ENCODE measurements at places on chromosomes 4 and X. TPM values are rescaled to one million over a fixed set of nuclear protein-coding genes. Genes with fewer than 3 reads are reported as not detected.

DNA sequence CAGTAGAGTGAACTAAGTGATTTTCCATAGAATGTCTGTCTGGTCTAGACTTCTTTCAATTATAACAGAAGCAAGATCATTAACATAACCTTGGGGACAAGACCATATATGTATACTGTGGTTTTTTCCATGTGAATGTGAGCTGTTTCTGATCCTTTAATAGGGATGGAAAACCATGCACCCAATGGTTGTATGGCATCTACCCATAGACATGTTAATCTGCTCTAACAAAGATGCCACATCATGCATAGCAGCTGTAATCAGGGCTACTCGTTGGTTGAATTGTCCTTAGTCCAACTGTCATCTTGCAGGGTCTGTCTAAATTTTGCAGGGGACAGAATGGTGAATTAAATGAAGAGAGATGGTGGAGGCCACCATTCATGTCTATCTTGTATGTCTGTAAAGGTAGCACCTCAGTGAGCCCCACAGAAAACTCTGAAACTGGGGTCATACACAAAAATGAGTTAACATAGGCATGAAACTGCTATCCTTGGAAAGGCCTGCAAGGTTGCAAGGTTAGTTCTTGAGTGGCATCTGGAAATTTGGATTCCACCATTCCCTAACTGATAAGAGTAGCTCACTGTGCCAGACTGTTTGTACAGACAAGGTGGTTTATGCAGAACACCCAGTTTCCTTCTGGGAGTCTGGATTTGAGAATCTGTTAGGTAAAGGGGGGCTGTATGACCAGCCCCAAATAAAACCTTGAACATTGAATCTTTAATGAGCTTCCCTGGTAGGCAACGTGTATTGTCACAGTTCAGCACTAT is 16.5 kb downstream of the THAP6 start:
- no peak for DNase-seq

DNA sequence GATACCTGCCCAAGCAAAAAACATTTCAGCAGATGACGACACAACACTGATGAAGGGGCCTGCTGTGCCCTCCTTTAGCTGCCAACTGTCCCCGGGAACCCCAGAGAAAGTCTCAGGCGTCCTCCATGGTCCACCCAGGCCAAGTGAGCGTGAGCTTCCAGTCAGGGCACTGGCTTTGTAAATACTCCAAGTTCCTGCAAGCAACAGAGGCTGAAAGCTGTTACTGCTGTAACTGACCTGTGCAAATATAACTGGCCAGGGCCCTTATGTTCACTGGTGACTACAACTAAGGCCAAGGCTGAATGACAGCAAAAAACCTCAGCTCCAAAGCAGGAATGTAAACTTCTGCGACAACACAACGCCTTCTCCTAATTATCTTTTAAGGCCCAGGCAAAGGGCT is 8.2 kb downstream of the WDR1 start:
- no peak for DNase-seq

DNA sequence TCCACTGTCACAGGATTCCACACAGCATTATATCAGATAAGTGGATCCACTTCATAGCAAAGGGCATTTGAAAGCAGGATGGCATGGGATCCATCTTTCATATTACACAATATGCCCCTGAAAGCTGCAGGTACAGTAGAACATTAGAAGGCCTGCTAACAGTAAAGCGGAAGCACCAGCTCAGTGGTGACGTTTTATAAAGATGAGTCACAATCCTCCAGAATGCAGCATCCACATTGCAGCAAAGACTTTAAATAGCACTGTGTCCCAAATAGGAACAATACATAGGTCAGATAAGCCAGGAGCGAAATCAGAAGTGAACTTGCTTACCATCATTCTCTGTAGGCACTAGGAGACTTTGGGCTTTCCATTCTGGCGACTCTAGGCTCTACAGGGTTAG is 609.5 kb upstream of the FAT1 start:
- DNase-seq = no peak

The ATG4A gene
- total RNA-seq = 19.0 TPM

DNA sequence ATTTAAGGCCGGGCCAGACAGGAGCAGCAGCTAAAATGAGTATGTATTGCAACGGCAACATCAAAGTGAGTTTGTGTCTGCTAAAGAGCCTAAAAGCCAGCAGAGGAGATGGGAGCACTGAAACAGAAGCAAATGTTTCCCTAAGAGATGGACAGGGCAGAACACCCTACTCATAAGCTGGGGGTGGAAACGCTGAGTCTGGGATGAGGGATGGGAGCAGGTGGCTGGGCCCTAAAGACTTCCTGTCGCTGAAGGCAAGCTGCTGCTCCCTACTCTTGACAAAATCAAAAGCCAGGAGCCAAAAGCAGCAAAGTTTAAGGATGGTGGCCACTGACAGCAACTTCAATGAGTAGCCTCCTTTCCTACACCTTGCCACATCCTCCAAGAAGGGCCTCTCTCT is 40.6 kb upstream of the NAP1L5 start:
- DNase-seq = no peak

GRCh38 chrX:103831342-103831802 is 685 bp downstream of the RAB9B start:
- DNase-seq = no peak

DNA sequence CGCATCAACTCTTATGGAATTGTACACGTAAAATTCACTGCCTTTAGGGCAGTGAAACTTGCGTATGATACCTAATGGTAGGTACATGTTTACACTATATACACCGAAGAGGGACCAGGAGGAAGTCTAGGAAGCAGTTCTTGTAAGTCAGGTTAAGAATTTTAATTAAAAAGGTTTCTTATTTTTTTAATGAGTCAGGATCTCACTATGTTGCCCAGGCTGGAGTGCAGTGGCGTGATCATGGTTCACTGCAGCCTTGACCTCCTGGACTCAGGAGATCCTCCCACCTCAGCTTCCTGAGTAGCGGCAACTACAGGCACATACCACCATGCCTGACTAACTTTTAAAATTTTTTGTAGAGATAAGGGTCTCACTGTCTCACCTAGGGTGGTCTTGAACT is 6.6 kb downstream of the NUDT9 start:
- no peak for DNase-seq

The OPN1MW2 gene
- not detected for total RNA-seq

GRCh38 chr4:118955515-118955914 is 66.9 kb downstream of the SYNPO2 start:
- no peak for DNase-seq

DNA sequence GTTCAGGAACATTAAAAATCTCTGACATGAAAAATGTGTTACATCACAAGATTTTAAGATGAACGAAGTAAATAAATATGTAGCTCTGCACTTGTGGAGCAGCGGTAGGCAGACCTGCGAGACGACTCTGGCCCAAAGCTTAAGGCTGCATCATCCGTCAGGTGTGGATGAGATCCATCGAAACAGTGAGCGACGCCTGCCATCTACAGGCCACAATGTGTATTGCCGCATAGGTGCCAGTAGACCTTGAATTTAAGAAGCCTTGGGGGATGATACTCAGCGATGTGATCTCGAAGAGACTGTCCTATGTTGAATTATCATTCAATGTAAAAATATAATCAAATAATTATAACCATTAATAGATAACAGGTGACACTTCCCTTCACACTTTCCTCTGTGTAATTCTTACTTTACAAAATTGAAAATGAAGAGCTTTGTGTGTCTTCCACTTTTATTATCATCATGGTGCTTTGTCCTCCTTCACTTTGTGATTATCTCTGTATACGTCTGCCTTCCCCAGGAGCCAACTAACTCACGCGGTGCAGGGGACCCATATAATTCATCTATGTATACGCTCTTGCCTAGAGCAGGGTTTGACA is 851.0 kb downstream of the RAB28 start:
- peak; percentile 87 for DNase-seq

DNA sequence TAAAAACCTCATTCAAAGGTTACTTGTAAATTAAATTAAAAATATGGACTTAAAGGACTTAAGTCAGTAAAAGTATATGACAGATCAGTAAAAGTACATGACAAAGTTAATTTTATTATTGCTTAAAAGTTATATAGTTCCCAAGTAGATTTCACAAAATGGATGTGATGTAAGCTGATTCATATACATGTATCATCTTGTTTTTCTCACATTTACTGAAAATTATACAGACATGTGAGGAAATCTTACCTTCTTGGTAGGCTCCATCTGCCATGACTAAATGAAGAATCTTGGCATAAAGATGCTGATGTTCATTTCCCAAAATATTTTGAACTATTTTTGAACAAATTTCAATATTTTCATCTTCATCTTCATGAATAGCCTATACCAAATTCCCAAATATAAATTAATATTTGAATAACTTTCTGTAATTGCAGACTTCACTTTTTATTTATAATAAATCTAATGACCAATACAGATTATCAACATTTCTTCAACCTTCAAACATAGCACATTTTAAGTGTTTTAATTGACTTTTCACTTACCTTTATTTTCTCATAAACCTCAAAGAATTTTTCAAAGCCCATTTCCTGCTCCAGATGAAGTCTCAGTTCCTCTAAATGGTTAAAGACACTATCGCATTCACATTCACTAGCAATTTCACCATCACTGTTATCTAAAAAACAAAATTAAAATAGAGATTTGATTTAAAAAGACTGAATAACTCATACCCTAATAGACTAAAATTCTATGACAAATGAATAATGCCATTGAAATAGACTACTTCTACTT is 129.4 kb upstream of the SH3RF1 start:
- DNase-seq = no peak

GRCh38 chr4:173264245-173264644 is 69.9 kb downstream of the HMGB2 start:
- no peak for DNase-seq

DNA sequence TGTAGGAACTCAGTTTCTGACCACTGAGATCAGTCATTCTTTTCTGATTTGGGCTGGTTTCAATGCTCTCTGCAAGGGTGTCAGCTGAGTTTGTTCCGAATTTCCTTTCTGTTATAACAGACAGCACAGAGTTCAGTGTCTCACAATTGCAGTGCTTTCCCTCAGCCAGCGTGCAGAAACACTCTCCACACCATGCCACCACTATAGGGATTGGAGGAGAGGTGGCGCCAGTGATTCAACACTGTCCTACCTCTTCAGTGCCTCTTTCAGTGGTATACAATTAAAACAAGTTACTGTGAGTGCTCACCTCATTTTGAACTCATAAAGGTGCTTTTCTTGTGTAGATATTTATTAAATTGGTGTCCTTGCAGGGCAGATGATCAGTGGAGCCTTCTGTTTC is 413.2 kb upstream of the CXorf51B start:
- DNase-seq = no peak

DNA sequence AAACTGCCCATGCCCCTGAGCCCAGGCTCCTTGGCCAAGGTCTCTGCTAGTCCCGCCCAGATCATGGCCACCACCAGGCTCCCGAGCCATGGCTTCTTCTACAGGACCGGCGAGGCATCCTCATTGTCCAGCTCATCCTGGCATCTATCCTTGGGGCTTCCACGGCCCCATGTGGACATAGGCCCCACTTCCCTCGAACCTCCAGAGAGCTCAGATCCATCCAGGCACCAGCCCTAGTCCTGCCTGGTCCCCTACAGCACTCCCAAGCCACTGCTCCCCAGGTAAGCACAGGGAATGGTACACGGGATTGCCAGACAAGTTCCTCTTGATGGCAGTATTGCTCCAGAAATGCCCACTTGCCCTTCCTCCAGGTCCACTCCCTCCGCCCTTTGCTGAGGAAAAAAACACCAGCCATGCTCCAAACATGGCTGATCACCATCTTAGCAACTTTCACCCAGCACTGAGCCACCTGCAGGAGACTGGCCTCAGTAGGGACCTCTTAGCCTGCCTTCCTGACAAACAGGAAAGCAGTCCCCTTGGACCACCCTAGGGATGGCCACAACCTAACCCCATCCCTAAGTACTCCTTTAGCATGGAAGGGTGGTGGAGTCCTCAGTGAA is 272.1 kb upstream of the AGTR2 start:
- DNase-seq = peak; percentile 79

The XAGE2 gene
- total RNA-seq = not detected

DNA sequence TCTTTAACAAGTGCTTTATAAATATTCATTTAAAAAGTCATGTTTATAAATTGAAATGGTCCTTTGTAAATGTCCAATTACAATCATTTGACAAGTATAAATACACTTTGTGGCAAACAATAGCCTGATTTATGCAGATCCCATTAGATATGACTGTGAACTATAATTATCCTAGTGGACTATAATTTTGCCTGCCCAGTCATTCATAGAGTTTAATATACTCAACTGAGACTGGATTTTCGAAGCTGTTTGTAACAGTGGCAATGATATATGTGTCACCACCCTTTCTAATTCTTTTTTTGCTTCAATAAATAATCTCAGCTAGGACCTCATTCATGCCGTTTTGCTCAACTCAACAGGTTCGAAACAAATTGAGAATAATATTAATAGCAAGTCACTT is 732.0 kb downstream of the PCDH18 start:
- no peak for DNase-seq

DNA sequence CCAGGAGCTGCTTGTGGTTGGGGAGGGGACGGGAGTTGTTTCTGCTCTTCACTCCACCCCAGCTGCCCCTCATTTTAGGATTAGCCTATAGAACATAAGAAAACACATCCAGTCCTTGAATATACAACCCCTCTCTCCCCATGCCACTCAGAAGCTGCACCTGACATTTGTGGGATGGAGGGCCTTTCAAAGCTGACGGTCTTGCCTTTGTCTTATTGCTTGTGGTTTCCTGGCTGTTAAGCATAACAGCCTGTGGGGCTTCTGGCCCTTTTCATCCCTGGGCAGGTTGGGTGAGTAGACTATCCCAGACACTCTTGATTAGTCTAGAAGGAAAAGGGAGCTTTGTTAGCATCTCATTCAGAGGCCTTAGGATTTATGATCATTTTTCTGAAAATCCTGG is 407.6 kb upstream of the BOD1L1 start:
- DNase-seq = no peak

GRCh38 chr4:95263960-95264359 is 284.8 kb downstream of the UNC5C start:
- no peak for DNase-seq

GRCh38 chr4:122784261-122784660 is 42.4 kb upstream of the FGF2 start:
- DNase-seq = no peak

The WAS gene
- total RNA-seq = 4.9 TPM

DNA sequence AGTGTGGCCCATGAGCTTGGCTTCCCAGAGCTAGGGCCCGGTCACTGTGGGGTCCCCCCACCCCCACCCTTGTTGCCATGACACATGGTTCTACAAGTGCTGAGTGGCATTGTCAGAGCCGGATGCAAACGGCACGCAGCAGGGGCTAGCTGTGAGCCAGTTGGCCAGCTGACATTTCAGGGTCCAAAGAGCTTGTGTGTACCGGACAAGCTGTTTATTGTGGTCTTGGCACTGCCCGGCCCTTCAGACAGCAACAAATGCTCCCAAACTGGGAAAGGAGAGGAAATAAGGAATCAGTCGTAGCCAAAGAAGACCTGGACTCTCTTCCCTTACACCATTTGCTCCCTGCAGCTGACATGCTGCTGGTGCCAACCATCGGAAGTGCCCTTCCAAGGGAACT is 36.8 kb downstream of the TSC22D3 start:
- no peak for DNase-seq

The CFP gene
- total RNA-seq = 4.1 TPM

The SSX2B gene
- not detected for total RNA-seq

- DNase-seq = peak; percentile 18
Observed at GRCh38 chr4:137125011-137125410, 407.3 kb downstream of the PCDH18 start.
